ELR (cell line): ENCODE measurements at places on chromosomes 1 and 21.
A peak's percentile ranks its signal among the peaks of the same experiment; 100 is the strongest.

GRCh38 chr21:44418876-44419230, 36.5 kb upstream of the LRRC3 start:
- no peak for DNase-seq

DNA sequence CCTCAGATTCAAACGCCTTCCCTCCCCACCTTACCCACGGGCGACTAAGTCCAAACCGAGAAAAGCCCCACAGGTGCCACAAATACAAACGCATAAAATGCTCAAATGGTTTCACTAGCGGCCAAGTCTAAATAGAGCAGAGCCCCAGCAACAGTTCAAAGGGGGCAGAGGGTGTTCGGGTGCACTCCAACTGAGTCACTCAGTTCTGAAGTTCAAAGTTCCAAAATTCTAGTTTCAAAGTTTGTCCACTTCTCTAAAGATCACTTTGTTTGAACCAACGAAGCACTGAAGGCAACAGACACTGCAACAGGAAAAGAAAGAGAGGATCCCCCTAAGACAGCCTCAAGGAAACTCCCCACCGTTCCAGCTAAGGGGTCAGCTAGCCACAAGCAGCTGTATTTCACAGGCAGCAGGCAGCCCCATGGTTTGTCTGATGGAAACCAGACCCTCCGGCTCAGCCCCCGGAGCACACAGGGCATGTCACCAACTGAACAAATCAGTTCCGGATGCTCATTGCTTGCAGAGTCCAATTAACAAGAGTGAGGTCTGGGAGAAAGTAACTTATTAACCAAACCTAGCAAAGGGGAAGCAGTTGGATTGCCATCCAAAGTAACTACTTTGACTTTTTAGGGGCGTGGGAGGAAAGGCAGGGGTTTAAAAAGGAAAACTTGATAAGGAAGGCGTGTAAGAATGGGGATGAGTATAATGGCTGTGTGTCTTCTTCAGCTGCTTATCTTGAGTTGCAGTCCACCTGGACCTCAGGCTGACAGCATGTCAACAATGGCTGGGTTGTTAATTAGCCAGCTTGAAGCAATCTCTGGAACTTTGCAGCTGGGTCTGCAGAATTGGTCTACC, 1423.9 kb upstream of the PRMT6 start:
- no peak for DNase-seq

- peak; percentile 55 for DNase-seq
Measured at GRCh38 chr1:52668711-52669110, 29.4 kb downstream of the COA7 start.

DNA sequence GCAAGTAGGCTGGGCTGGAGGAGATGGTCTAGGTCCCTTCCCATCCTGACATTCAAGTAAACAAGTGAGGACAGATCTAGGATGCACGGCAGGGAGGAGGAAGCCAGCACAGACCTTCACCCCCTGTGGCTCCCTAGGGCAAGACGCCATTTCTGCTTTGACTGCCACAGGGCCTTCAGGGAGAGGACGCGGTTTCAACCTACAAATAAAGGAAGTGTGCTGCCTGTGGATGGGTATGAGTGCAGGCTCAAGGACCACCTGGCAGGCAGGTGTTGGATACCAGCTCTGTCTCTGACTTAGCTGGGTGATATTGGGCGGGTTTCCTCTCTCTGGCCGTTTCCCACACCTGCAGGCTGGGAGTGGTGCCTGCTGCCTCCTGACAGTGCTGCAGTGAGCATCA, 16.2 kb downstream of the SLC2A1 start:
- no peak for DNase-seq

DNA sequence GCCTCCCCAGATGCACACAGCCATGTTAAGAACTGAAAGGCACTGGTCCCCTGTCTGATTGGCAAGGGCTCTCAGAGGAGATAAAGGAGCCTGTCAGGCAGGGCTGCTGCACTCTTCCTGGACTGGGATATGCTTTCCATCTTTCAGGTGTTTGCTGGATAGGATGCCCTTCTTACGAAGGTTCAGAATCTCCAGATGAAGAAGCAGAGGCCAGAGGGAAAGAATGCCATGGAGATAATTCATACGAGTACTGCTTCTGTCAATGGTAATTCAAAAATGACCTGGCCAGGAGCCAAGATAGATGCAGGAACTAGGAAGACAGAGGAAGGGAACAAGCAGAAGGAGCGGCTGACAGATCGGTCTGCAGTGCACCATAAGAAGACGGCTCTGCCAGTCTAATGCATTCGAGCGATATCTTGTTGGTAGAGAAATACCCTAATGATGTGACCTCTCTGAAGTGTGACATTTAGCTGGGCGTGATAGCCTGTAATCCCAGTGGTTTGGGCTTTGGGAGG, 16.6 kb upstream of the ATP2B4 start:
- no peak for DNase-seq

- peak; percentile 75 for DNase-seq
Measured at GRCh38 chr1:209367061-209367772, 216.3 kb upstream of the CAMK1G start.

DNA sequence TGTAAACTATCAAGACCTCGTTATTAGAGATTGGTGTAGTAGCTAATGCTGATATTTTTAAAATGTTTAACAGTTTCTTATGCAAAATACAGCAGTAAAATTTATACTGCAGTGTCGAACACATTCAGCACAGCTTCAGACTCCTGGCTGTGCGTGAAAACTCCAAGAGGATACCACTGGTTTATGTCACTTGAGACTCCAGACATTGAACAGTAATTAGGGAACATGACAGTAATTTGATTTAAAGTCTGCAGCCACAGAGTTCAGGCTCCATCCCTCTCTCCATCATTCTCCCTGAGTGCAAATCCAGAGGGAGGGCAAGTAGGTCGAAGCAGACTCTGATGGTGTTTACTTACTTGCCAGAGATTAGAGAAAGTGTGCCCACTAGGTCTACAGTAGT, 94.2 kb downstream of the AK5 start:
- DNase-seq = no peak

DNA sequence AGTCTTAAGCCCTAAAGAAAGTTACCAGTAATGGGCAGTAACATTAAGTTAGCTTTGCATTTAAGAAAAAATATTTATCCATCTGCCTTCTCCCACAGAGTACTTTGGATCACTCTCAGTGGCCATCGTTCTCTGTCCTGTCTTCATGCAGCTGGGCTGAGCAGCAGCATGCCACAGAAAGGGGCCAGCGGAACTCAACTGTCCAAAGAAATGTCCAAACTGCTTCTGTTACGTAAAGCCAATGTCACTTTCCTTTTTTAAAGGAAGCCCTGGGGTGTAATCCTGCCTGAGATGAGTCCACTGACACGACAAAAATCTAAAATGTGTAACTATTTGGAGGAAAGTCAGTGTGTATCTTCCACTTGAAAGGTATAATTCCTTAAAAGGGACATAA, 291.6 kb downstream of the SMYD3 start:
- no peak for DNase-seq

DNA sequence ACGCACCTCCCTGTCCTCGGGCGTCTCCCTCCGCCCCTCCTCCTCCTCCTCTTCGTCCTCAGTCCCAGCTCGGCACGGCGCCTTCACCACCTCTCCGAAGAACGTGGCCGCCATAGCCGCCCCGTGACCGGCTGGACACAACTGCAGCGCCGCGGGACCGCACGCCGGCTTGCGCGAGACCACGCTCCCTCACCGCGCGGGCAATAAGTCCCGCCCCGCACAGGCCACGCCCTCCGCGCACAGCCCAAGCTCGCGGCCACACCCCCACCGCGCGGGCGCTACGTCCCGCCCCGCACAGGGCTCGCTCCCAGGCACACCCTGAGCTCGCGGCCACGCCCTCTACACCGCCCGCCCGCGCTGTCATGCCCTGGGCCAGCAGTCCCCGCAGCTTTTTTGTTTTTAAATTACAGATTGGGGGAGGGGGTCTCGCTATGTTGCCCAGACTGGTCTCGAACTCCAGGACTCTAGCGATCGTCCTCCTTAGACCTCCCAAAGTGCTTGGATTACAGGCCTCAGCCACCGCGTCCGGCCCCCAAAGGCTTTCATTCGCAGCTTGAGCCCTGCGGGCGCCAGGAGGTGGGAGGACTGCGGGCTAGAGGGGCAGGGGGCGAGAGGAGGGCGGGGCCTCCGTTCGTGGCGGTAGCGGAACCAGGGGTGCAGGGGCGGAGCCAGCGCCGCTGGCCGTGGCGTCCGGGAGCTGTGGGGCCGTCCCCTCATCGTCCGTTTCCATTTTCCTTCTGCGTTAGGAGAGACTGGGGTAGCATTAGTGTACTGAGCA, at the start of gene PSMG1:
Gene PSMG1, minus strand, starts transcription at position 180 of the 778 bp plus-strand sequence. Its CDS starts 66 bp downstream, at position 114.
- DNase-seq = peak; percentile 94

GRCh38 chr1:186404454-186405051, 28.9 kb downstream of the ODR4 start:
- DNase-seq = peak; percentile 67

DNA sequence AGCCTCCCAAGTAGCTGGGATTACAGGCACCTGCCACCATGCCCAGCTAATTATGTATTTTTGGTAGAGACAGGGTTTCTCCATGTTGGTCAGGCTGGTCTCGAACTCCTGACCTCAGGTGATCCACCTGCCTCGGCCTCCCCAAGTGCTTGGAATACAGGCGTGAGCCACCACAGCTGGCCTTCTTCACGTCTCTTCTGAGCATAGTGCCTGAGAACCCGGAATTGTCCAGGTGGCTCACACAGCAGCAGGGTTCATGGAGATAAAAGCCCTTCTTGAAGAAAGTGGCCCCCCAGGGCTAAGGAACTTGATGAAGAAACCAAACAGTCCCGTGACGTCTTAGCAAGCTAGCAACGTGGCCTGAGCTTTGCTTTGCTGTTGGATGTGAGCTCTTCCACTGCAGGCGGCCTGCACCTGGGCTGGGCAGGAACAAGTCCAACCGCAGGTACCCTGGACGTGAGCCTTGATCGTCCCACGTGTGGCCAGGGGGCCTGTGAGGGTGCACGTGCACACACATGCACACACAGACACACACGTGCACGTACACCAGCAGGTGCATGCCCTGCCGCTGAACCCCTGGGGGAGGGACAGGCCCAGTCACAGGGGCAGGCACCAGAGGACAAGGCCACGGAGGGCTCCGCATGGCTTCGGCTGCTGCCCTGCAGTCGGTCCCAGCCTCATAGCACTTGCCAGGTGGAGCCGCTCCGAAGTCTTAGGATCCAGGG, 23.4 kb upstream of the TRAPPC10 start:
- DNase-seq = no peak

DNA sequence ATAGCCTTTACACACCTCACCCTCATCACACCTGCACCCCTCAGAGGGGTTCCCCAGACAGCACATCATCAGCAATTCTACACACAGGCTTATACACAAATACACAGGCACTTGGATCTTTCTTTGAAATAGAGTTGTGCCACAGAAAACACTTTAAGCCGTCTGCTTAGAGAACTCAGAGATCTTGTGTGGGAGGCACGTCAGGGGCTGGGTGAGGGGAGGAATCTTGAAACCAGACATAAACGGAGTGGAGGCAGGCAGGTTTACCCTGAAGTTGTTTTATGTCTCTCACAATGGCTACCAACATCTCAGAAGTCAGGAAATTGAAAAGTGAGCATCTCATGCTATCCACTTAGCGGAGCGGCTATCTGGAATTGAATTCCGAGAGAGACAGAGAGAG, 151.9 kb upstream of the GJB5 start:
- DNase-seq = no peak

DNA sequence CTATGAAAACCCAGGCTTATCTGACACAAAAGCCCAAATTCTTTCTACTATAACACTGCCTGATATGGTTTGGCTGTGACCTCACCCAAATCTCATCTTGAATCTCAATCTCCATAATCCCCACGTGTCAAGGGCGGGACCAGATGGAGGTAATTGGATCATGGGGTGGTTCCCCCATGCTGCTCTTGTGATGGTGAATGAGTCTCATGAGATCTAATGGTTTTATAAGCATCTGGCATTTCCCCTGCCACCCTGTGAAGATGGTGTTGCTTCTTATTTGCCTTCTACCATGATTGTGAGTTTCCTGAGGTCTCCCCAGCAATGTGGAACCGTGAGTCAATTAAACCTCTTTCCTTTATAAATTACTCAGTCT, 123.3 kb upstream of the USP24 start:
- no peak for DNase-seq

GRCh38 chr1:32199717-32200072, 700 bp upstream of the CCDC28B start:
- no peak for DNase-seq

- DNase-seq = no peak
Measured at GRCh38 chr1:61110554-61110953, 28.2 kb downstream of the NFIA start.

- peak; percentile 40 for DNase-seq
Measured at GRCh38 chr1:6028042-6028850, 17.4 kb upstream of the KCNAB2 start.

GRCh38 chr21:37751268-37751975, 164.8 kb downstream of the KCNJ6 start:
- DNase-seq = no peak

- peak; percentile 24 for DNase-seq
Measured at GRCh38 chr1:208054485-208054884, 143.6 kb upstream of the CD34 start.

DNA sequence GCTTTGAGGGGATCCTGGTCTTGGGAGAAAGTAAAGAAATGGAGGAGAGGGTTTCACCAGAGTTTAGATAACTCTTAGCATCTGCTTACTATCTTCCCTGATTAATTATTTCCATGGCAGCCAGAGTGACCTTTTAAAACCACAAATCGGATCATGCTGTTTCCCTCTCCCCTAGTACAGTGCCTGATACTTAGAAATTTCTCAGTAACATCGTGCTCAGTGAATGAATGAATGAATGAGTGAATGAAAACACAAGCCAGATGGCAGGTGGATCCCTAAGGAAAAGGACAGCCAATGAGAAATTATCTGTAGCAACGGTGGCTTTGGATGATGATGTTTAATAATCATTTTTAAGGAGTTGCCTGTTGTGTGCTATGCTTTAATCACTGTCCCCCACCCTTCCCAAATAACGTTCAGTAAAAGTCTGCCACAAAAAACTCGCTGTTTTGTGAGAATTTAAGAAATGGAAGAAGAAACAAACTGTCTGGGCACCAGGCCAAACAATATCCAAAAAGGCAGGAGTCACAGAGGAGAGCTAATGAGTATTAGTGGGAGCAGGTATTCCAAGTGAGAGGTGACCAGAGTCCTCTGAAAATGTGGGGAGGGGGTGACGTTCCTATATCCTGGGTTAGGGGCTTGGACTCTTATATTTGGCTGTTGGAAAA, 737 bp upstream of the SMAP2 start:
- DNase-seq = no peak

DNA sequence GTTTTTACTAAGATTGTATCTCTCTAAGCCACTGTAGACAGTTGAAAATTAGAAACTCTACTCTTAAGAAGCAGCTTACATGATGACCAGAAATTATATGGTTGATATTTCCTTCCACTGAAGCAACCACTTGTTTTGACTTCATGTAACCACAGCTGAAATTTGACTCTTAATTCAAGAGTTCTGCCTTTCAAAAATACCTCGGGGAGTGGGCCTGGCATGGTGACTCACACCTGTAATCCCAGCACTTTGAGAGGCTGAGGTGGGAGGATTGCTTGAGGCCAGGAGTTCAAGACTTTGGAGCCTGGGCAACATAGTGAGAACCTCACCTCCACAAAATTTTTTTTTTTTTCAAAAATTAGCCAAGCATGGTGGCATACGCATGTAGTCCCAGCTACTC, 4.3 kb downstream of the AMPD1 start:
- no peak for DNase-seq

DNA sequence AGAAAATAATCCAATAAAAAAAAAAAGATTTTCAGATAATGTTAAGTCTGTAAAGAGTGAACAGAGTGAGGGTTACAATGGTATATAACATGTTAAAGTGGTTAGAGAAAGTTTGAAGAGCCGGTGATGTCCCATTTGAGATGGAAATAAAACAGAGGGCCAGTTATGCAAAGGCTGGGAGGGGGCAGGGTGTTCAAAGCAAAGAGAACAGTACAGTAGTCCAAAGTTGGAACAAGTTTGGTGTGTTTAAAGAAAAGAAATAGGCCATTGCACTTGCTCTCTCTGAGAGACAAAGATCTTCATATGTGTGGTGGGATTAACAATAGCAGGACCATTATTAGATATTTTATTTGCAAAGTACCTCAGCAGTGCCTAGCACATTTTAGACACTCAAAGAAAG, 179.5 kb upstream of the PKN2 start:
- DNase-seq = no peak
